ENCODE measurements at places on chromosomes 11 and 22.
A peak's percentile ranks its signal among the peaks of the same experiment; 100 is the strongest.

GRCh38 chr11:68658661-68659060 is 25.7 kb upstream of the GAL start:
- DNase-seq: no peak

- DNase-seq: no peak
Measured at GRCh38 chr11:68041617-68042218, 2.9 kb downstream of the TCIRG1 start.

- DNase-seq: no peak
Measured at GRCh38 chr11:60785806-60786361, 751 bp downstream of the MS4A10 start.

DNA sequence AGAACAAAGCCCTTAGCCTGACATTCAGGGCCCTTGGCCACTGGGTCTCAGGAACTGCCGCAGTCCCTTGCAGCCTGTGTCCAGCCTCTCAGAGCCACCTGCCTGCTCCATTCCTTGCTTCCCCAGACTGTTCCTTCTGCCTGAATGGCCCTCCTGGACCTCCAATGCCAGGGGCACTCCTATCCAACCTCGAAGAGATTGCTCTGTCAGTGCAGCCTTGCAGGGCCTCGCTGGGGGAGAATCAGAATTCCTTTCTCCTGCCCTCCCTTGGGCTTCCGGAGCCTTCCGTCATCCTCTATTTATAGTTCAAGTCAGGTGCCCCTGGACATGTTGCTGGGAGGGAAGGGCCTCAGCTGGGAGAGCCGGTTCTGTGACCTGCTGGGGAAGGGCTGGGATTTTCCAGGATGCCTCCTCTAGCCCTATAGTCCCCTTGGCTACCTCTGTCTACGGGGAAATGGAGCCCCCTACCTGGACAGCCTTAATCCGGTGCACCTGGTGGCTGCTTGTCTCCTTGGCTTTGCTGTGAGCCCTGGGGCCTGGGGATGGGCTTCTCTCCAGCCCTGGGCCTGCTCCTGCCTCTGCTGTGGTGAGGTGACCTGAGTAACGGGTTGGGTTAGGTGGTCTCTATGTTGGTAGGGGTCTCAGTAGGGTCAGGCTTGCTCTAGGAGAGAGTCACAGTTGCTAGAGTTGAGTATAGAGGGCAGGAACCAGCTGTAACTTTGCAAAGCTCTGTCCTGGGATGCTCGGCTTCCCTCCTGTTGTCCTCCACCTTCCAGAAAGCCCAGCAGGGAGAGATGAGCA is 45.9 kb upstream of the SYT7 start:
- DNase-seq: peak; percentile 90

GRCh38 chr22:27756212-27756660 is 45.3 kb downstream of the MN1 start:
- DNase-seq: no peak

- DNase-seq: no peak
Measured at GRCh38 chr11:11708256-11708655, 86.5 kb upstream of the GALNT18 start.

- no peak for DNase-seq
Measured at GRCh38 chr22:41513391-41513790, 30.9 kb downstream of the POLR3H start.

DNA sequence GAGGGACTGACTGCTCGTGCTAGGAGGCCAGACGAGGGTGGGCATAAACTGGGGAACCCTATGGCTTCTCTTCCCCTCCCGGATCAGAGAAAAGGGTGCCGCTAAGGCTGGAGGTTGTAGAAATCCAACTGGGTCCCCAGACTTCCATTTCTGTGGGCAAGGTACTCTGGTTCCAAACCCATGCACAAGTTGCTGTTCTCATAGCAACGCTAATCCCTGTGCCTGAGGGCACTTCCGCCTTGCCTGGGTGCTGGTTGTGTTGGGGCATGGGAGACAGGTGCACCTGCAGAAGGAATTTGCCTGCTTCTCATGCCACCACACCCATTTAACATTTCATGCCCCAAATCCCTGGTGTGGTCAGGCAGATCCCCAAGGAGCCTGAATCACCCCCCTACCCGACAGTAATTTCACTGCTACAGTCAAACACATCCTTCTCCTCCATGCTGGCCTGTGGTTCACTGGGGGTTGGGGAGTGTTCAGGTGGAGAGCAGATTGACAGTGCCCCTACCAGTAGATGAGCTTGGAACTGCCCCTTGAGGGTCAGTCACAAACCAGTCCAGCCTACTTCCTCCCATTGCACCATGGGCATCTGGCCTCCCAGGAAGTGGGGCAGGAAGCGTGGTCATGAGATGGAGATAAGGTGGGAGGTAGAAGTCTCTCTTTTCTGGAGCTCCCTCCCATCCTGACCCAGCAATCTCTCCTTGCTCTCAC is 1.2 kb downstream of the C2CD2L start:
- peak; percentile 87 for DNase-seq

DNA sequence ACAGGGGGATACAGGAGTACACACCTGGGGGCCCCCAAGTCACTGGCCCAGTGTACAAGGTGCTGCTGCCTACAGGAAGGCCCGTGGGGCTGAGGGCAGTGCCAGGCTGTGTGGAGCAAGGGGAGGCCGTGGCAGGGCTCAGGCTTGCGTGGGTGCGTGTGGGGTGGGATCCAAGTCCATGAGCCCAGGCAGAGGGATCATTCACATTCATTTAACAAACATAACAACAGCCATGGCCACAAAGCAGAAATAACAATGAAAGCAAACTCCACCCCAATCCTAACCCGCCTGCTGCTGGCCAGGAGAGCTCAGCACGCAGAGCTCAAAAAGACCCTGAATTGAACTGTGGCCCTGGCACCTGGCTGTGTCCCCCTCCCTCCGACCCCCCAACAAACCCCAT is 17.0 kb upstream of the SCGB1A1 start:
- peak; percentile 59 for DNase-seq

GRCh38 chr11:1371836-1372465 is 17.8 kb upstream of the BRSK2 start:
- no peak for DNase-seq

- DNase-seq: peak; percentile 85
Measured at GRCh38 chr11:96178049-96178886, 164.7 kb downstream of the MAML2 start.

- peak; percentile 93 for DNase-seq
Measured at GRCh38 chr22:40178417-40179409, 988 bp downstream of the TNRC6B start.

DNA sequence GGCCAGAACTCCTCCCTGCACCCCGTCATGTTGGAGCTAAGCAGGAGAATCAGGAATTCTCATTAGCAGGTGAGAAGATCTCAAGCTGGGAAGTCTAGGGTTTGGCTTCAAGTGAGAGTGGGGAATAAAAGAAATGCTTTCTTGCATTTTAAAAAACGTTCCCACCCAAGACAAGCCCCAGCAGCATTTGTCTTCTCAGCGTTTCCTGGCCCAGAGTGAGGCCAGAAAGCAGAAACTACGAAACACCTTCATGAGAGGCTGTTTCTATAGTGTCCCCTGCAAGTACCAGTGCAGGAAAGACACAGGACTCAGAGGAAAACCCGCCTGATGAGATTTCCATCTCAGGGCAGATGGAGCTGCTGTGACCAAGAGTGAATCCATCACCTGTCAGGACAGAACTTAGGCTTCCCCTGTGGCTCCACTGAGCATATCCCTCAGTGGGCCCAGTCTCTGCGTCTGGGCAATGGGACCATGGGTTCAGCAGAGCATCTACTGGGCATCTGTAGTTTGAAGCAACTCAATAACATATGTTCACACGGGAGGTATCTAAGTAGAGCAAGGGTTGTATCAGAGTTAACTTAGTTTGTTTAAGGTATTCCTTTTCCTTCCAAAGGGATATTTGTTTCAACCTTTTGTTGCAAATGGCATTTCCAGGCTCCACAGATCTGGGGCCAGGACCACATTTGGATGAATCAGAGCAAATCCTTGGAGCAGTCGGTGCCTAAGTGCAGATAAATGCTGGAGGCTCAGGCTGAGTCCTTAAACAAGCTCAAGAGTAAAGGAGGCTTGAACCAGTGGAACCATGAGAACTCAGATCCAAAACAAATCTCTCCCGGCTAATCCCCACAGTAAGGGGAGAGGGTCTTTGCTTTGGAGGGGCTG is 548.3 kb downstream of the MIAT start:
- no peak for DNase-seq

- DNase-seq: no peak
Measured at GRCh38 chr22:35972559-35972958, 56.1 kb downstream of the RBFOX2 start.

GRCh38 chr11:95849087-95849825 is 59.0 kb downstream of the CEP57 start:
- DNase-seq: peak; percentile 58

GRCh38 chr11:125874556-125875124 is 12.8 kb upstream of the HYLS1 start:
- DNase-seq: peak; percentile 90

DNA sequence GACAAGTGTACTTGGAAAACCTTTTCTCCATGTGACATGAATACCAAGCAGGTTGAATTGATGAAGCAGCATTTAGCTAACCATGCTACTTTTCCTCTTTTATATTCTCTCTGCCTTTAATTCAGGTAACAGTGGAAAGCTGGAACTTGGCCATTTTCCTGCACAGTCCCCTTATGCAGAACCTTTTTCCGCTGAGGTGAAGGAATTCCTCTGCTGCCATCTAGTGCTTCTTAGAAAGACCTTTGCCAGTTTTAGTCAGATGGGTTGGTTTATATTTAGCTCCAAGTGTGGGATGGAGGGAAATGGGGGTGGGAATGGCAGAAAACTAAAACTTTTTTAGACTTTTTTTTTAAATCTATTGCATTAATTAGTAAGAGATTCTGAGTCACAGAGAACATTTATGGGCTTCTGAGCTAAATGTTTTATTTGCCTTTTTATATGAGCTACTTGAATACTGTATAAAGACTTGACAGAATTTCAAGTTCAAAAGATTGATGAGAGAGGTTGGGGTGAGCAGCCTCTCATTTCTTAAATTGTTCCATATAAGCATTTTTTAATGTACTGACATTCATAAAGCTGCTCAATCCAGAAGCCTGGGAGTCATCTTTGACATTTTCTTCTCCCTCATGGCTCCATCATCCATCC is 153.9 kb upstream of the ZC3H12C start:
- DNase-seq: peak; percentile 85

DNA sequence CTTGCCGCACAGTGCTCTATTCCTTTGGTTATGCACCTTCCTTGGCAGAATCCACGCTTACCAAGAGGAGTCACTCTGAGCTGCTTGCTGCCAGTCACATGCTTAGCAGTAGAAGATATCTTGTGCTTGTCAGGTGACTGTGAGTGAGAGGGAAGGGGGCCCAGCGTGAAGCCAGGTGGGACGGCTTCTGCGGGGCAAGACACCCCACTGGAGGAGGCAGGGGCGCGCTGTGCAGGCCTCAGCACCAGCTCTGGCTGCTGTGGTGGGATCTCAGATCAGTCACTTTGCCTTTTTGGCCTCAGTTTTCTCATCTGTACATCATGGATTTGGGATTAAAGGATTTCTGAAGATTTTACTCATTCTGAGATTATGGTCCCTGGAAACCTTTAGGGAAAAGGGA is 63.9 kb upstream of the B3GAT1 start:
- no peak for DNase-seq

- no peak for DNase-seq
Measured at GRCh38 chr11:32094923-32095322, 4.0 kb downstream of the RCN1 start.

DNA sequence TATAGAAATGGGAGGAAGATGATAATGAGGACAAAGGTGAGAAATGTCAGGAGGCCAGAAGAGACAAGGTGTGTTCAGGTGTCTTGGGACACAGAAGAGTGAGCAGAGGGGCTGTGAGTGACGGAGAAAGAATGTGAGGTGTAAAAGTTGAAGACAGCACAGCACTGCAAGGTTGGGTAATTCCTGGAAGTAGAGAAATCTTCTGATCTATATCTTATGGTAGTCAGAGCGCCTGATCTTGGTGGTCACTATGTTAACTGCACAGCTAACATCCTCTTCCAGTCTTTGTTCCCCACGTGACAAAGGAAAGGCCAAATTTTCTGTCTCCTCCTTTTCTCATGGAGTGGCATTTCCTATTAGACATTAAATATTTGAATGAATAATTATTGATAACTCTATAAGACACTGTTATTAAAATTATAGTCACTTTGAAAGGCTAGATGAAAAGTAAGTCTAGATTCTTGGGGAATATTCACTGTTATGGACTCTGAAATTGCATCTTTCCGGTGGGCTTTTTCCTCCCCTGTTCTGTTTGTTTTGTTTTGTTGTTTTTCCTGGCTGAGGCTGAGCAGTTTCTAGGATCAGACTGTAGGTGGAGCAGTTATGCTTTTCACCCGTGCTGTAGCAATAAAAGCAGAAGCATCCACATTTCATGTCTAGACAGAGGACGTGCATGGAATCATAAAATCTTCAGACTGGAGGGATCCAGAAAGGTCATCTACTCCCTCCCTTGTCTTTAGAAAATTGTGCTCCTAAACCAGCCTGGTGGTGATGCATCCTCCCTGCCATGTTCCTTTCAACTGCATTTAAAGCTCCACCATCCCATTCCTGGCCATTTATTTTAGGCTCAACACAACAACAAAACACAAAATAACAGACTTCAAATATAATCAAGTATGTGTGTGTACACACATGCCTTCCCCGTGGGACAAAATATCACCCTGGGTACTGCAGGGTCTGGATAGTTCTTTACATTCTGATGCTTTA is 26.6 kb downstream of the SC5D start:
- no peak for DNase-seq

DNA sequence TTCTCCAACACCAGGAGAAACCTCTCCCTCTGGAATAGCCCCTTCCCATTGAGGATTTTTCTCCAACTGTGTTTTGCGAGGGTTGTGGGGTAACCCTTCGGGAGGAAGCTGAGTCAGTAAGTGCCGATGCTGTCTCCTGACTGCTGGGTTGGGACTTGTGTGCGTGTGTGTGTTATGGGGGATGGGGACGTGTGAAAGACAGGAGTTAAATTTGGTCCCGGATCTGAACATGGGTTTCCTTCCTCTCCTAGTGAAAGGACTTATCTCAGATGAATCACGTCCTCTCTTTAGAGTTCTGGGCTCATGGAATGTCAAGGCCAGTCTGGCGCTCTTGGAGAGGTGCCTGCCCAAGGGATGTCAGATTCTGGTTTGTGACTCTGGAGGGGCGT is 33.3 kb downstream of the KIAA1671 start:
- no peak for DNase-seq

DNA sequence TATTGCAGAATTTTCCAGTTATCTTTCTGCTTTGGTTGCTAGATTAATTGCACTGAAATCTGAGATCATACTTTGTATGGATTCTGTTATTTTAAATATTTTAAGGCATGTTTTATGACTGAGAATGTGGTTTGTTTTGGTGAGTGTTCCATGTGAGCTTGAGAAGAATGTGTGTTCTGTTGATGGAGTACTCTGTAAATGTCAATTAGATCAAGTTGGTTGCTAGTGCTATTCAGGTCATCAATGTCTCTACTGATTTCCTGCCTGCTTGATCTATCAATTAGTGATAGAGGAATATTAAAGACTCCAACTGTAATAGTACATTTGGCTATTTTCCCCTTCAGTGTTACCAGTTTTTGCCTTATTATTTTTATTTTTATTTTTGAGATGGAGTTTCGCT is 64.3 kb upstream of the SHANK2 start:
- DNase-seq: no peak

GRCh38 chr11:2586793-2587131 is 113.0 kb downstream of the KCNQ1OT1 start:
- no peak for DNase-seq

- peak; percentile 40 for DNase-seq
Measured at GRCh38 chr11:101129203-101129943, at the start of gene PGR. Gene PGR, minus strand, starts transcription at chr11:101129813. Its CDS starts 743 bp downstream, at chr11:101129070.

GRCh38 chr22:20488946-20489345 is 6.6 kb downstream of the KLHL22 start:
- DNase-seq: no peak

Measured in kidney (tissue), 22 donors.